ENCODE measurements at places on chromosomes 4 and X. TPM values are rescaled to one million over a fixed set of nuclear protein-coding genes. Genes with fewer than 3 reads are reported as not detected.

SPANXD gene
- 7.6 TPM for total RNA-seq

MAGEA12 gene
- 93.6 TPM for total RNA-seq

RAI2 gene
- total RNA-seq, result not detected

FRAS1 gene
- 0.10 TPM for total RNA-seq

GAGE13 gene
- total RNA-seq, result 1.4 TPM

Measured in RPMI7951 (cell line).